ENCODE measurements at places on chromosomes 6 and 20.
A peak's percentile ranks its signal among the peaks of the same experiment; 100 is the strongest.

DNA sequence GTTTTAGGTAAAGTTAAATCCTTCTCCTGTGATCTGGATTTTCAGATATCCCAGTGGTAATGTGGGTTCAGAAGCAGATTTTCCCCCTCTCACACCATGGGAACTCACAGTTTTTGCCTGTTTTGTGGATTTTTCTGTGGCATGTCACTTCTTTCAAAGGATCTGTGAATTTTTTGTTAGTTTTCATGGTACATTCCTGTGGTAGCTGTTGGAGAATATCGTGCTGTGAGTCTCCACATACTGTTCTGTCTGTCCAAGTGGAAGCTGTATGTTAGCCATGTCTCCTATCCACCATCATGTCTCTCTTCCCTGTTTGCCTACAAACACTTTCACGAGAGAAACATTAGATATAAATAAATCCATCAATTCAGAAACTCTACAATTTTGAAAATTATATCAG lies 378.7 kb upstream of the ADGRB3 start:
- no peak for DNase-seq

- no peak for DNase-seq
Observed at GRCh38 chr20:62793757-62794006, 2.6 kb upstream of the MRGBP start.

- DNase-seq, result no peak
Observed at GRCh38 chr6:8085053-8085511, 17.3 kb downstream of the EEF1E1 start.

DNA sequence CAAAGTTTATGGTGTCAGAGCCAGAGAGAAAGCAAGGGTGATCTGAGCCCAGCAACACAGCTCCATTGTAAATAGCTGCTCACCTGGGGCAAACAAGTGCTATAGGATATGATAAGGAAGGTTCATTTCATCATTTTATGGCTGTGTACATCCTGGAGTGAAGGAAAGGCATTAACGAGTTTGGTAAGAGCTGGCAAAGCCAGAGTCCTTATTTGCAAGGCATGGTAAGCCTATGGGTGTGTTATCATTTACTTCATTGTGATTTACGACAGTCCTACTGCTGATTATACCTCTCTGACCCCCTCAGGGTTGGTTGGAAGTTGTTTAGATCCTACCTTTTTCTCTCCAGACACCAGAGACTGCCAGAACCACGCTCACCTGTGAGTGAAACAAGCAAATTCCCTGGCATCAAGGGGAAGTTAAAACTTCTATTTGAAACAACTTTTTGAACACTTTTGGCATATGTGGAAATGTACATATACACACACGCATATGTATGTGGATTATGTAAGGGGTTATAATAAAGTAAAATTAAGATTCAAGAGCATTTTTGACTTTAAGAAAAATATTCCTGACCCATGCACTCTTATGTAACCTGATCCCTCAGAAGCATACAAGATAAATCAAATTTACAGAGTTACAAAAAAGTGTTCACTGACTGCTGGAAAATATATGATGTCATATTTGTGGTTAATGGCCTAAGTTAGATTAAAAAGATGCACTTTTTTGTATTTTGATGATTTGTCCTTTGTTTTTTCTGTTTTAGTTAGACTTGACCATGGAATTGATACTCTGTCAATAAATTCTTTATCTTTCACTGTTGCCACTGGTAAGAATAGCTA lies 40.4 kb upstream of the EDN1 start:
- DNase-seq, result no peak

GRCh38 chr6:64081453-64081852 lies 445.9 kb downstream of the PHF3 start:
- DNase-seq, result no peak

GRCh38 chr6:117491916-117492315 lies 9.4 kb downstream of the DCBLD1 start:
- DNase-seq, result no peak

DNA sequence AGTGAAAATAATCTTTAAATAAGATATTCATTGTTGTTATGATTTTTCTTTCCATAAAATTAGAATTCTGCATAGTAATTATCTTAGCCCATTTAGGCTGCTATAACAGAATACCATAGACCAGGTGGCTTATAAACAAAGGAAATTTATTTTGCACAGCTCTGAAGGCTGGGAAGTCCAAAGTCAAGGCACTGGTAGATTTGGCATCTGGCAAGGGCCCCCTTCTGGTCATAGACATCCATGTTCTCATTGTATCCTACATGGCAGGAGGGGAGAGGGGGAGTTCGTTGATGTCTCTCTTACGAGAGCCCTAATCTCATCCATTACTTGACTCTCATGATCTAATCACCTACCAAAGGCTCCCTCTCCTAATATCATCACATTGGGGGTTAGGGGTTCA lies 175.0 kb upstream of the CCN2 start:
- no peak for DNase-seq

GRCh38 chr6:157637941-157638662 lies 184.9 kb upstream of the SNX9 start:
- DNase-seq, result peak; percentile 25

DNA sequence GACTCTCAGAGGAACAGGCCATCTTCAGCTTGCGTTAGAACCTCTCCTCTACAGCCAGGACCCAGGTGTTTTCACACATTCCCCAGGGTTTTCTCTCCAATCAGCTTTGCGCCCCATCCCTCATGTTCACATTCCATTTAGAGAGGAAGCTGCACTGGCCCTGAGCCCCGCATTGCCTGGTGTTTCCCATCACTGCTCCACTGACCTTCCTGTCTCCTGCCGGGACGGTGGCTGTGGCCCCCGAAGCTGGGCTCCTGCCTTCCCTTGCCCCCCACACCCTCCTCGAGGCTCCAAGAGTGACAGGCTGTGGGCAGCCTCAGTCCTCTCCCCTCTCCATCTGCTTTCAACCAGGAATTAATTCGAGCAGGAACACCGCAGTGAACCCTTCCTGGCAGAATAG lies 357.3 kb downstream of the THBS2 start:
- DNase-seq, result no peak

- DNase-seq, result peak; percentile 57
Observed at GRCh38 chr6:122049341-122049740, 350.1 kb upstream of the HSF2 start.

DNA sequence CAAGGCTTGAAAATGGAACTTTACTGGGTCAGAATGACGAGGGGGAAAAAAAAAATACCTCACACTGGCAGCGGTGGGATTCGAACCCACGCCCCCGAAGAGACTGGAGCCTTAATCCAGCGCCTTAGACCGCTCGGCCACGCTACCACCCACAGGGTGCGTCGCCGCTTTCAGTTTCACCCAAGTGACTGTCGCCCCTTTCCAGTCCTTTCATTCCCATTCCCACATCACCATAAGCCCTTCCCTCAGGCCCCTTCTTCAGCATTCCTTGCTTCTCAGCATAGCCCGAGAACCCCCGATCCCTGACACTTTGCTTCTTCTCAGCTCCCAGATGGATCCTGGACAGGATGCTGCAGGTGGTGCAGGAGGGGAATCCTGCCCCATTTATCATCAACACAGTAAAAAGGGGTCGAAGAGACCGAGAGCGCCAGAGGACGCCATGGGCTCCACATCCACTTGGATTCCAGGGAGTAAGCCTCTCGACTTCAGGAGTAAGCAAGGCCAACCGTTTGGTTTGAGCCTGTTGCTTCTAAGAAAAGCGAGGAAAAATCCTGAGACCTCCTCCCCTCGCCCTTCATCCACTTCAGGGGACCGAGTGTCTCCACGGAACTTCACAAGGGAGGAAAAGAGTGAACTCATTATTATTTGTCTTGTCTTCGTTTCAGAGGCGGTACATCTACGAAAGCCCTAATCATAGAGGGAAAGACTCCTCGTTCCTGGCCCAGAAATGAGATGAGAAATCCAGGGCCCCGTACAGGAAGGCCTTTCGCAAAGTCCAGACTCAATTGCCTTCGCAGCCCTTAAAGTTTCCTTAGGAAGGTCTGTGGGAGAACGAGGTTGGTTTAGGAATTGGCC lies 20.0 kb upstream of the TRIM27 start:
- peak; percentile 75 for DNase-seq

DNA sequence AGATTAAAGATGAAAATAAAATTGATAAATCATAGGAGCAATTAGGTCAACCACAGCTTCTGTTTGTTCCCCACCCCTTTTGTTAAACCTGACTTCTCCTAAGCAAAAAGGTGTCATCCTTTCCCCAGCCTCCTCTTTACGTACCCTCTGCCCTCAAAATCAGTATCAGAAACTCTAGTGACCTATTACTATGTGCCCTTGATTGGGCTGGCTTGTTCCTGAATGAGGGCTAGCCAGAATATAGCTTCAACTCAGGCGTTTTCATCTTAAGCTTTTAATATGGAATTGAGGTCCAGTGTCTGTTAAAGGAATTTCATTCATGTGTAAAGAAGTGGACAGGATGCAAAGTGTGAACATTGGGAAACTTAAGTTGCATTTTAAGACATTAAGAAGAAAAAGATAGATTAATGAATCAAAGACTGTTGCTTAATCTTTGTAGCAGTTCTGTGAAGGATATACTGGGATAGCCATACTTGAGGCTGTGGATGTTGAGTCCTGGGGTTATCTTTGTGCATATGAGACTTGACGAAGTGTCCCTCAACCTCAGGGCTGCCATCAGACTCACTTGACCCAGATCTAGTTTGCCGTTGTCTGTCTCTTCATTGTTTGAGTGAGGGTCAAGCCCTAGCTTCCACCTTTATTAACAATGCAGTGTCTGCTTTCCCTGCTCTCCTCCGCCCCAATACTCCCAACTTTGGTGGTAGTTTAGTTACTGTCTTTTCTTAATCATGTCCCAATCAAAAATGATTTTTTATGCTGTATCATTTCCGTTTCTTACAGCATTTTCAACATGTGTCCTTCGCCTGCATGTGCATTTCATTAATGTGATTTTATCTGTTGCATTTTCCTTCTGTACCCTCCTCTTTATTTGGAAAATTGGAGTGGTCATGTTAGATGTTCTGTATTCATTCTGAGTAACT lies 1.9 kb downstream of the TBPL1 start:
- DNase-seq, result no peak

- DNase-seq, result no peak
Observed at GRCh38 chr20:32434434-32434833, 76.3 kb downstream of the ASXL1 start.

DNA sequence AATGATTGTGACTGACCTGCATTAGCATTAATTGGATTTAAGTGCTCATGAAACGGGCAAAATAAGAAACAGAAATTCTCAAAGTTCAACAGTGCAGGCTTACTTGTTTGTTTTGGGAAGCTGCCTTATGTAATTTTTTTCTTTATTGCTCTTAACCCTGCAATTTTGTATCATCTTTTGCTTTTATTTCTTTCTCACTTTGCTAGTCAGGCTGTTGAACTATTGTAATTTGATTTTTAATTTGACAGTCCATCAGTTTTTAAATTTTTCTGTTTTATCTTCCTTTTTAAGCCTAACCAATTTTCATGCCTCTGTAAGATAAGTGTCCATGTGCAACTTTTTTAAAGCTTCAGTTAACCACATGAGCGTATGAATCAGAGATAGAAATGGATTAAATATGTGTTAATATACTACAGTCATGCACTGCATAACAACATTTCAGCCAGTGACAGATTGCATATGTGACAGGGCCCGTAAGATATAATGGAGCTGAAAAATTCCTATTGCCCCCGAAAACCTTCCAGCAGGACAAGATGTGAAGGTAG lies 44.6 kb downstream of the PEX7 start:
- DNase-seq, result no peak

- DNase-seq, result no peak
Observed at GRCh38 chr6:158340252-158340651, 28.0 kb downstream of the TULP4 start.

GRCh38 chr6:78845567-78845966 lies 21.8 kb upstream of the IRAK1BP1 start:
- no peak for DNase-seq

All from left hindlimb (tissue), 1 donor.